Jurkat, Clone E6-1 (cell line): ENCODE measurements at places on chromosomes 11 and 22.

DNA sequence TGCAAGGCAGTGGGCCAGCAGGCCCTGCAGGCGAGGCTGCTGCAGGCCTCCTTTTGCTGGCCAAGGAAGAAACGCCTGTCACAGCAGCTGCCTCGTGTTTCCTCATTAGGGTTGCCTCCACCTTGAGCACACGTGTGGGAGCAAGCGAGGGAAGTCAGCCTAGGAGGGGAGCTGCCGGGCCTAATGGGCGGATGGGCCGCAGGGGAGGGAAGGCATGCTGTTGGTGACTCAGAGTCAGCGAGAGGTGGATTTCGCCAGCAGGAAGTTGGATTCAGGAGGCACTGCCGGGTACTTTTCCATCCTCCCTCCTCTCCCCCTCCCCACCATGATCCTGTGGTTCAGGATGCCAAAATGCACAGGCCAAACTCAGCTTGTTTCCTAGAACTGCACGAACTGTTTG lies 498.7 kb downstream of the METTL15 start:
- DNase-seq, result no peak

DNA sequence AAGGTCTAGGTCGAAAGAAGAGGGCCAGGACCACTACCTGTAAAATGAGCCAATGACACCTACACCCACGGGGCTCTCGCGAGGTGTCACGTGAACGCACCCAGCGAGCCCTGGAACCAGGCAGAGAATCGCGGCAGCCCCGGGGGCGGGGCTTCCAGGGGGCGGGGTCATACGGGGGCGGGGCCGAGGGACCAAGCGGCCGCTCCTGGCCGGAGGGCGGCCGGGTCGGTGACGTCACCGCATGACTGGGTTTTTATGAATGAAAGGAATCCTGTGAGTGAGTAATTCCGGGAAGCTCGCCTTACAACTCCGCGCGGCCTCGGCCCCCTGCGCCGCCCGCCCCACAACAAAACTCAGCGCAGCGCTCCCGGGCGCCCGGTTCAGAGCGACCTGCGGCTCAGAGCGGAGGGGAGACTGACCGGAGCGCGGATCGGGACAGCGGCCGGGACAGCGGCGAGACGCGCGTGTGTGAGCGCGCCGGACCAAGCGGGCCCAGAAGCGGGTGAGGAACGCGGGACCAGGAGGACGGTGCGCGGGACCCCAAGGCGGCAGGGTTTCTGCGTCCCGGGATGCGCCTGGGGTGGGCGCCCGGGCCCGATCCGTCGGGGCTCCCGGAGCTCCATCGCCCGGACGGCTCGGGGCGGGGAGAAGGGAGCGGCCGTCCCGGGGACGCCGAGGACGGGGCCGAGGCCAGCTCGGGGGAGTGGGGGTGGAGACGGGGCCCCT lies at the start of gene MAFF:
TSS of gene MAFF (plus strand) at position 284 of the 726 bp plus-strand sequence. CDS start 11,860 bp downstream, outside the sequence.
- peak; percentile 70 for DNase-seq

DNA sequence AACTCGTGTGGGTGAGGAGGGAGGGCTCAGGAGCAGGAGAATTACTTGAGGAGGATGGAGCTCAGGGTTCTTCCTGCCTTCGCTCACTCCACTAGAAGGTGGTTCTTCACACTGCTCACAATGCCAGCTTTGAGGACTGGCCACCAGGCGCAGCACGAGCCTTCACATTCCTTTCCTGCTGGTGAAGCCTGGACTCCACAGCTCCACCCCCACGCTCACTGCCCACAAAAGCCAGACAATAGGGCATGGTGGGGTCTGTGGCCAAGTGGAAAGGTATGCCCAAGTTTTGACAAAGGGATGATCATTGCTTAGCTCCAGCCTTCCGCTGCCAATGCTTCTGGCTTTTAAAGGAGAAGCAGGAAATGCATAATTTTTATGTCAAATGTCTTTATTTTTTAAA lies 58.0 kb upstream of the FADD start:
- no peak for DNase-seq

- peak; percentile 32 for DNase-seq
These were observed 45.1 kb downstream of the KREMEN1 start for GRCh38 chr22:29117799-29118477.

- DNase-seq, result no peak
These were observed 653.4 kb upstream of the LRRC4C start for GRCh38 chr11:42112866-42113265.

GRCh38 chr11:3710485-3711259 lies 39.5 kb upstream of the CHRNA10 start:
- DNase-seq, result no peak

DNA sequence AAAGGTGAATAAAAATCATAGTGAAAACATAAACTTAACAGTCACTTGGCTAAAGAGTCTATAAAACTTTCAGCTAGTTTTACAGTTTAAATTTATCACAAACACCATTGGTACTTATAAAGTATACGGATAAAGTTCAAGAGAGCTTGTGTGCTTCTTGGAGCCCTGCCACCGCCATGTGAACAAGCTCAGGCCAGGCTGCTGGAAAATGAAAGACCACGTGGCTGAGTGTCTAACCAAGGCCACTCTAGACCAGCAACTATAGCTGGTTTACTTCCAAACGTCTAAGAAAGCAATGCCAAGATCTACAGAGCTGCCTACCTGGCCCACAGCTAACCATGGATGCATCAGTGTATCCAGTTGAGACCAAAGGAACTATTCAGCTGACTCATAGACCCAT lies 66.3 kb upstream of the API5 start:
- DNase-seq, result no peak

GRCh38 chr22:23306438-23306921 lies 126.2 kb downstream of the BCR start:
- DNase-seq, result no peak

GRCh38 chr11:102279641-102280170 lies 37.6 kb upstream of the BIRC3 start:
- DNase-seq, result no peak

GRCh38 chr11:77193167-77193566 lies 65.1 kb downstream of the MYO7A start:
- no peak for DNase-seq

GRCh38 chr11:61734767-61735166 lies 17.7 kb upstream of the MYRF start:
- DNase-seq, result no peak

DNA sequence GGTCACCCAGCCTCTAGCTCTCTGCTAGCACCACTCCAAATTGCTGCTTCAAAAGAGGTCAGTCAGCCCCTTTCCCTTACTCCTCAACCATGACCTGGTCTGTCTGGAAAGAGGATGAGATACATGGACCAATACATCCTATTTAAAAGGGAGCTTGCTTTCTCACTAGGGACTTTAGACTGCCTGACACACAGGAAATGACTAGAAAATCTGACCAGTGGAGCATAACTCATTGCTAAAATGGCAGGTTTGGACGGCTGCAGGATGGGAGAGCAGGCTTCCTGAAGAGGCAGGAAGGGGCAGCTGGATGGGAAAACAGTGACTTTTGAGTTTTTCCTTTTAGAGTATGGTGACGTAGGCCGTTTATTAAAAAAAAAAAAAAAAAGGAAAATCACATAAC lies 25.3 kb downstream of the STIM1 start:
- DNase-seq, result no peak

GRCh38 chr11:61773356-61773755 lies 19.0 kb downstream of the TMEM258 start:
- no peak for DNase-seq

DNA sequence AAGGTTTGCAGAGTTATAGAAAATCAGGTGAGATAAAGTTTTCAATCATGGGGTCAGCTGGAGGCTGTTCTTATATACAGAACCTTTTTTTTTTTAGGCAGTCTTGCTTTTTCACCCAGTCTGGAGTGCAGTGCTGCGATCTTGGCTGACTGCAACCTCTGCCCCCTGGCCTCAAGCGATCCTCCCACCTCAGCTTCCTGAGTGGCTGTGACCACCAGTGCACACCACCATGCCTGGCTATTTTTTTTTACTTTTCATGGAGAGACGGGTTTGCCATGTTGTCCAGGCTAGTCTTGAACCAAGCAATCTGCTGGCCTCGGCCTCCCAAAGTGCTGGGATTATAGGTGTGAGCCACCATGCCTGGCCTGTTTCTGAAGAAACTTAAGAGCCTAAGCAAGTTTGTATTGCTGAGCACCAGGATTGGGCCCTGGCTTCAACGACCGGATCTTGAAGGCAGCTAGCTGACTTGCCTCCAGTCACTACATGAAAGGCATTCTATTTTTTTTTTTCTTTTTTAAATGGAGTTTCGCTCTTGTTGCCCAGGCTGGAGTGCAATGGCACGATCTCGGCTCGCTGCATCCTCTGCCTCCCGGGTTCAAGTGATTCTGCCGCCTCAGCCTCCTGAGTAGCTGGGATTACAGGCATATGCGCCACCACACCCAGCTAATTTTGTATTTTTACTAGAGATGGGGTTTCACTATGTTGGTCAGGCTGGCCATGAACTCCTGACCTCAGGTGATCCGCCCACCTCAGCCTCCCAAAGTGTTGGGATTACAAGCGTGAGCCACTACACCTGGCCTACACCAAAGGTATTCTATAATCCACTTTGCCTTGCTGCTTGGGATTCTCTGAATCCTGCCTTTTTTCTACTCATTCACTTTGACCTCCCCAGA lies 7.6 kb downstream of the XBP1 start:
- DNase-seq, result no peak

- peak; percentile 91 for DNase-seq
These were observed 14.0 kb downstream of the RAC2 start for GRCh38 chr22:37229805-37230672.

GRCh38 chr11:128271401-128271800 lies 316.0 kb downstream of the ETS1 start:
- no peak for DNase-seq

DNA sequence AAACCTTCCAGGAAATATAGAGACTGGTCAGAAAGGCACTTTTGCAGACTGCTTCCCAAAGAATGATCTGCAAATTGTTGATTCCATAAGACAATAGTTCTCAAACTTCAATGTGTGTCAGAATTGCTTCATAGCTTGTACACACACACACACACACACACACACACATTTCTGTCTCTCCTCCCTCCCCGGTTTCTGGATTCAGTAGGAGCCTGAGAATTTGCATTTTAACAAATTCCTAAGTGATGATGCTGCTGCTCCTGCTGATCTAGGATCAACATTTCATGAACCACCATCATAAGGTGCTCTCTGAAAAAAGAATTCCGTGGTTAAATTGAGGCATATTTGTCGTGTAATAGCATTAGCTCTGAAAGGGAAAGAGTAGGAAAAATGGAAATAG lies 35.3 kb upstream of the FZD4 start:
- no peak for DNase-seq

GRCh38 chr11:9253086-9253485 lies 12.1 kb downstream of the DENND5A start:
- no peak for DNase-seq
